Activated gamma-delta T cell treated with anti-CD3 and anti-CD28 coated beads, Interleukin-2, amount 50 U/mL, for 16 hours (primary cell): ENCODE measurements at places on chromosomes 6 and 20.

DNA sequence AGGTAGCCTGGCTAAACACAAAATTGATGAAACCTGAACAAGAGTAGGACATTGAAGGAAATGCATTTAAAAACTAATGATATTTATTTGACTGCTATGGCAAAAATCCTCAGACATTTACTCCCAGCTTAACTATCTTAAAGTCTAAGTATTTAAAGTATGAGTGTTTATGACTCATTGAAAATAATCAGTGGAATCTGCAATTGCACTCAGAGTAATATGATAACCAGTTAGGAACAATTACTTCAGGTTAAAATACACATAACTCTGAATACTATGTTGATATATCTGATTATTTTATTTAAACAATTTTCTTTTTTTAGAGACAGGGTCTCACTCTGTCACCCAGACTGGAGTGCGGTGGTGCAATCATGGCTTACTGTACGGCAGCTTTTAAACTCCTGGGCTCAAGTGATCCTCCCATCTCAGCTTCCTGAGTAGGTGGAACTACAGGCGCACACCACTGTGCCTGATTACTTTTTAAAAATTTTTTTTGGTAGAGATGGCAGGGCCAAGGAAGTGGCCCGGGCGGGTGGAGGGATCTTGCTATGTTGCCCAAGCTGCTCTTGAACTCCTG lies 43.9 kb downstream of the FILIP1 start:
- DNase-seq, result no peak

DNA sequence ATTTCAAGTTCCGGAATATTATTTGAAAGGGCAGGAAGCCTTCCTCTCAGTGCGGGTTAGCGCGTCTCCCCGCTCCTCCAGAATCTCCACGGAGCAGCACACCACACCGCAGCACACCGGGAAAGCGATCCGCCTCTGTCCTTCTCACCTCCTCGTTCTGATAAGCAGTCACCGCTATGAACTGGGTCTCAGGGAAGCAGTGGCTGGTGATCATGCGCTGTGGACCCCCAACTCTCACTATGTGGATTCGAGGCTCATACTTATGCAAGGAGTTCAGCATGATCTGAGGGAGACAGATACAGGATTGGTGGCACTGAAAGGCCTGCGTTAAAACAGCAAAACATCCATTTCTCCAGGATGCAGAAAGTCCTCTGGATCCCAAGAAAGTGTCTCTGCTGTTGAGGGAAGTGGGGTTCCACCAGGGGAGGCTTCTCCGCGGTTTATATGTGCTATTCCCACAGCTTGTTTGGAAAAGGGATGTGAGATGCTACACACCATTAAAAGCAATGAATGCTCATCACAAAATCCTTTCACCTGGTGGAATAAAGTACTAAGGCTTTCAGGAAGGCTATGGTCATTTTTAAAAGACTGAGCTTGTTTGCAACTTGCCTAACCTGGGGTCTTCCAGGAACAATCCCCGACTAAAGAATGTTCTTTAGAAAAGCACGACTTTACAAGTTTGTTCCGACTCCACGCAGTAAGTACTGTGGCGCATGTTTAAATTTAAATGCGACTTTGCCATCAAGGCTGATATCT lies 1.9 kb downstream of the TBXT start:
- DNase-seq, result no peak

GRCh38 chr20:5136096-5136495 lies 9.3 kb downstream of the CDS2 start:
- no peak for DNase-seq

GRCh38 chr20:12207875-12208274 lies 290.2 kb downstream of the BTBD3 start:
- no peak for DNase-seq

DNA sequence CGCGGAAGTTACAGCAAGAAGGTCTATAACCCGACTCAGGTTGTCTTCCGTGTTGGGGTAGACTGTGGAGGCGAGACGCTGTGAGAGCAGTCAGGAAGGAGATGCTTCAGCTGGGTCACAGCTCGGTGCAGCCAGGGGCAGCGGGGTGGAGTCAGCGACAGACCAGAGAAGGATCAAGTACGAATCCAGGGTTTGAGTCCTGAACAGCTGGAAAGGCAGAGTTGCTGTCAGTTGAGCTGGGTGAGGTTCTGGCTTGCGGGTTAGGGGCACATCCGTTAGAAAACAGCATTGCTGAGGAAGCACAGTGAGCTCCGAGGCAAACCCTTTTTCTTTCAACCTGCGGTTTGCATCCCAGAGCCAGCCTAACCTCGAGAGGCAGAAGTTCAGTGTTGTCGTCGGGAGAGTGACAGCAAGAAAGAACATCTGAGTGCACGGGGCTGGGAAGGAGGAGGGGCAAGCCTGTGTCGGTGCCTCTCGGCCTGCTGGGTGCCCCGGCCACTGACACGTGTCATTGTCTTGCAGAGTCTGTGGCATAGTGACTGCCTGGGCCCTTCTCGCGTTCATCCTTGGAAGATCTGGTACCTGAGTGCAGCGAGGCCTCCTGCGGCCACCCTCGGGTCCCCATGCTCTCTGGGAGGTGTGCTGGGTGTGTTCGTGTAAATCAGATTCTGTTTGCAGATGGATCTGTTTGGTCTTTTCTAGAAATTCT lies 20.0 kb downstream of the PNLDC1 start:
- no peak for DNase-seq

DNA sequence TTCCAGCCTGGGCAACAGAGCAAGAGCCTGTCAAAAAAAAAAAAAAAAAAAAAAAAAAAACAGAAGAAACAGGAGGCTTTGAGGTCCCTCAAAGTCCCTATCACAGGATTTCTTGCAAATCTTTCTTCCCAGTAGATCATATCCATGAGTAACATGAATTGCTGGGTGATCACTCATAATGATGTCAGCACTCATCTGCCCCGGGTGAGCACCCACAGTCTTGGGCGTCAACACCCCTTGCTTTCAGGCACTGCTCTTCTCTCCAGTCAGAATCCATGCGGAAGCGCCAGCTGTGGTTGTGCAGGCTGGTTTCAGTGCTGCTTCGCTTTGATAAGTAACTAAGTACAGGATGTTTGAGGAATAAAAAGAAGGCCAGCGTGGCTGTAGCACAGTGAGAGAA lies 40.2 kb upstream of the INSM1 start:
- DNase-seq, result no peak

- no peak for DNase-seq
Measured at GRCh38 chr6:37225350-37226169, 32.0 kb upstream of the TBC1D22B start.

- no peak for DNase-seq
Measured at GRCh38 chr20:37501940-37502339, 19.1 kb upstream of the NNAT start.

DNA sequence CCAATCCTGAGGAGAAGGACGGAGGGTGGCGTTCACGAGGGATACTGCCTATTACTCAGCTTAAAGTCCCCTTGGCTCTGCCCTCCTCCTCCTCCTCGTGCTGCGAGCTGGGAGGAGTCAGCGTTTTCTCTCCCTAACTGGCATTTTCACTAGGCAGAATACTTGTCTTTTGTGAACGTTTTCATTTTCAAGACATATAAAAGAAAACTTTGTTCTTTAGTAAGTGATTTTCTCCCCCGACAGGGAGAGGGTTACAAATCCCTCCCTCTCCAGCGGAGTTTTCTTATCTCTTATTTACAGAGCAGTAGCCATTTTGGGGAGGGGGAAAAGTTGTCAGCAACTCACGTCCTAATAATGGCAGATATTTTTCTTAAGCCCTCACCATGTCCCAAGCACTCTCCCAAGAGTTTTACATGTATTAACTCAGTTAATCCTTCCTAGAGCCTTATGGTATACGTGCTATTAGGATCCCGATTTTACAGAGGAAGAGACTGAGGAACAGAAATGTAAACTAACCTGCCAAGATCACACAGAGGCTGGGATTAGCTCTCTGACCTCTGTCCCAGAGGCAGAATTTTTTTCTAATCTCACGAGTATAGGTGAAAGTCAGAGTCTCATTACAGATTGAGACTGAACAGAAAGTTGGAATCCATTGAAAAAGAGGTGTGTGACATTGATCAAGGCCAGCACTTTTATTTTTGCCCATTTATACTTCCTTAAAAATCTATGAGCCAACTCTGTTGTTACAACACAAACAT lies 30.0 kb upstream of the ZNF217 start:
- no peak for DNase-seq

GRCh38 chr6:44035621-44036020 lies 91.6 kb downstream of the MRPL14 start:
- no peak for DNase-seq

DNA sequence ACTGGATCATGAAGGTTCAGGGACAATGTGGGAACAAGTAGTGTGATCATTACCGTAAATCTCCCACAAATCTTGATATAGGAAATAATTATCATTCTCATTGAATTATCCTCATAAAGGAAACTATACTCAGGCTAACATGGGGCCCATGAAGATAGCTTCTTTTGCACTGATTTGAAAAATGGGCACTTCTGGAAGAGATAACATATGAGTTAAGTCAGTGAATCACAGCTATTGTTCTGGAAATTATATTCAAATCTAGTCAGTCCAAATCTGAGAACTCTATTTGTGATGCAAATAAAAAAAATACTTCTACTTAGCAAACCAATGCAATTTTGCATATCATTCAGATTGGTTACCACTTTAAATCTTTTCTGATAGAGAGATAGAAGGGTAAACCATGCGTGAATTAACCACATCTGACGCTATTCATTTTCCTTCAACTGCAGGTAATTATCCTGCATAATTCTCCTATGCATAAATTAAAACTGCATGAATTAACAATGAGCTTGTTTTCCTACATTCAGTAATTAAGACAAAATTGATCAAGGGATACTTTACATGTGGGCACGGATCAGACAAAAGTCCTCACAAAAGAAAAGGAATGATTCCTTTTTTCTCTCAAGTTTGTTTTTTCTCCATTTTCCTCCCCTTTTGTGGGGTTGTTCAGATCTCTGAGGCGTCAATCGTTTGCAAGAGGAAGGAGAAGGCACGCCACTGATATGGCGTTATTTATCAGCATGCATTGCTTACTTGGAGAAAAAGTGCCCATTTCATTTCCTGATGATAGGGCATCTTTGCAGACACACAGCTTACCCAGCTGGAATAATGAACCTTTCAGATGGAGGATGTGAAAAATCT lies 36.4 kb downstream of the RIPOR2 start:
- DNase-seq, result no peak

- no peak for DNase-seq
Measured at GRCh38 chr6:133130863-133131262, 110.3 kb upstream of the EYA4 start.

DNA sequence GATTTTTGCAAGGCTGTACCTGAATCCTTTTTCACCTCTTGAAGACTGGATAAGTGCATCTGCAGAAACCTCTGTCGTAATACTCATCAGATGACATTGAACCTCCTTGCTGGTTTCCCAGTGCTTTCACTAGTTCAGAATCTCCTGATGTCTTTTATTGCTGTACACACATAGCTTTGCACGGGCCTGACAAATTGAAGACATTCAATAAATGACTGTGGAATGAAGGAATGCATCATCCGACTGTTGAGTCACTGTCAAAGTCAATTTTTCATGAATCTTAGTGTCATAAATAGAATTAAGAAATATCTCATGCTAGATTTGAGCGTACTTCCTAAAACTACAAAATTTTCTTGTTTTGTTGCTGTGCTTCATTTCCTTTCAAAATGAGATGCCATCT lies 598.2 kb upstream of the MAP3K7 start:
- no peak for DNase-seq

- no peak for DNase-seq
Measured at GRCh38 chr20:16314320-16314719, 258.9 kb downstream of the KIF16B start.

GRCh38 chr20:40809361-40809760 lies 120.3 kb upstream of the MAFB start:
- DNase-seq, result no peak

DNA sequence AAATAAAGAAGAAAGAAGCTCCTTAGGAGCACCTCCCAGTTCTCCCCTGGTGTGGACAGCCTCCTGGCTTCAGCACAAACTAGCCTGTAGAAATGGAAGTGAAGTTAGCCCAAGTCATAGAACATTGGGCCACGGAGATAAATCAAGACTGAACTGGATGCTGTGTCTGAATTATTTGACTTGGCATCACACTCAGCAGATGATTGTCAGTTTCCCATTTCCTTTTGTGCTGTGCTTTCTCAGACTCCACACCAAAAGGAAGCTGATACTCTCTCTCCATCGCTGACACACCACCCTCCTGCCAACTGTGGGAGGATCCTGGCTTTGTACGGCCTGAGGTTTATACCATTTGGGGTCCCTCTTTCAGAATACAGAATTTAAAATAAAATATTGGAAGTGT lies 209.8 kb downstream of the TFAP2A start:
- DNase-seq, result no peak

- no peak for DNase-seq
Measured at GRCh38 chr6:1735239-1735803, 125.6 kb downstream of the FOXC1 start.

DNA sequence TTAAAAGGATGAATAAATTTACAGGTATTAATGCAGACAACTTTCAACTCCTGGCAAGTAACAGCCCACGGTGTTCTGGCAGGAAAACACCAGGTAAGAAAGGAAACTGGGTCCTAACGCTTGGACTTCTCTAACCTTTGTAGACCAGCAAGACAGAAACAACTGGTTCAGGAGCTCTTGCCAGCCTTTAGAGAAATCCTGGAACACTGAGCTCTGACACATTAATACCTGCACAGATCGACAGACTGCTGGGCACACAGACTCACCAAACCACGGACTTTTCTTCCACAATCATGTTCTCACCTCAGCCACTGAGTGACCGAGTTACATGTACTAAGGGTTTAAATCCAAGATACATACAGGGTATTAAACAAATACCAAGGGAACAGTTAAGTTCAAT lies 36.3 kb downstream of the GRIK2 start:
- no peak for DNase-seq

- no peak for DNase-seq
Measured at GRCh38 chr6:43645613-43645964, 753 bp downstream of the RSPH9 start.

GRCh38 chr6:134772671-134773360 lies 177.1 kb downstream of the ALDH8A1 start:
- no peak for DNase-seq

DNA sequence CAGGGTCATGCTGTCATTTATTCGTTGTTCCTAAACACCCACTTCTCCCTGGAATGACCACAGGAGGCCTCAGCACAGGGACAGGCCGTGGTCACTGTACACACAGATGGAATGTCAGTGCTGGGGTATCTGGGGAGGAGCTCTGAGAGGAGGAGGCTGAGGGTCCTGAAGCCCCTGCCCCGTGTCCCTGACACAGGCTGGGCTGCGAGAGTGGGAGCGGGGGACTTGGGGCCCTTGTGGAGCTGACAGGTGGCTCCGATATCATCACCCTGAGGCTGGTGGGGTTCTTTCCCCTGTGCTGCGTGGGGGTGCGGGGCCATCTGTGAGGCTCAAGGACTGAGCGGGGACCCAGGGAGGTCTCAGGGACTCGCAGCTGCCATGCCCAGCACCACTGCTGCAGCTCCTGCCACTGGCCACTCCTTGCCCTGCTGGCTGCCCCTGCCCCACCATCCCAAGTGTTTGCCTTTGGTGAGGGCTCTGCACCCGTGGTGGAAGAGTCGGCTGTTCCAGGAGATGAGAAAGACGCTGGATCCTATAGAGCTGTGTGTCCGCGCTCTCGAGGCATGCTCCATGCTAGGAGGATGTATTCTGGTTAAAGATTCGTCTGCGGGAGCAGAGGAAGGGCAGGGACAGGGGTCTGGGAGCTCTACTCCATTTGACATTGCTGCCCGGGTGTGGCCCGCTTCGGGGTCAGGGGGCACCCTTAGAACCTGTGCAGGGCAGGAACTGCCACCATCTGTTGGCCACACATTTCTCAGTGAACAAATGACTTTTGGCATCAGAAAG lies 18.9 kb downstream of the NPEPL1 start:
- no peak for DNase-seq
